ENCODE measurements at places on chromosomes 4 and X. TPM values are rescaled to one million over a fixed set of nuclear protein-coding genes. Genes with fewer than 3 reads are reported as not detected.

GRCh38 chr4:42151568-42152506 is 618 bp downstream of the BEND4 start:
- DNase-seq = no peak
- H3K36me3 ChIP-seq = no peaks in the 10 kb centered on the region
- H3K27ac ChIP-seq = no peak overlapping the region
- H3K27me3 ChIP-seq = peaks cover 64% of the 10 kb centered on the region
- H3K4me1 ChIP-seq = peaks cover 11% of the 10 kb centered on the region

DNA sequence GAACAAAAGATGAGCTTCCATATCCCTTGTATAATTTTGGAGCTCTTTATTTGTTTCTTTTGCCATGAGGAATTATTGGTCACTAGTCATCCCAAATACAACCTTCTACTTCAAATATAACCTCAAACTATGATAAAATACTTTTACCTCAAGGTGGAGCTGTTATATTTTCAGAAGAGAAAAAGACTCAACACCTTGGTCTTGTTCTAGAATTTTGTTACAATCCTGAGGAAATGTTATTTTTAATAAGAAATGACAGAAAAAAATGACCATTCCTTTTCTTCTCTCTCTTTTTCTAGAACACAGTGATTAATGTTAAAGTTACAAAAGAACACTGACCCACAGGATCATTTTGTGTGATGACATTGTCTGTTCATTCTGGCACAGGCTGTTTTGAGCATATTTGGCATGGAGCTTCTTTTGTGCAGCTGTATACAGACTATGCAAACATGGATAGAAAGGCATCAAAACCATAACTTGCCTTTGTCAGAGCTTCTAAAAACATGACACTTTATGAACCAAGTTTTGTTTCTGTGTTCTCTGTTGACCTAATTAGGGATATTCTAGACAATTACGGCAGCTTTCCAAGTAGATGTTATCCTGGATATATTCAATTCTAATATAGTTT is 159.6 kb upstream of the CTSO start:
- no peak for DNase-seq
- peak overlapping the region; percentile 1 for H3K27ac ChIP-seq
- H3K4me1 ChIP-seq = no peaks in the 10 kb centered on the region
- H3K36me3 ChIP-seq = no peaks in the 10 kb centered on the region
- no peaks in the 10 kb centered on the region for H3K27me3 ChIP-seq

PPP1R3F gene
- total RNA-seq = 28.4 TPM

GYPA gene
- total RNA-seq = not detected

DNA sequence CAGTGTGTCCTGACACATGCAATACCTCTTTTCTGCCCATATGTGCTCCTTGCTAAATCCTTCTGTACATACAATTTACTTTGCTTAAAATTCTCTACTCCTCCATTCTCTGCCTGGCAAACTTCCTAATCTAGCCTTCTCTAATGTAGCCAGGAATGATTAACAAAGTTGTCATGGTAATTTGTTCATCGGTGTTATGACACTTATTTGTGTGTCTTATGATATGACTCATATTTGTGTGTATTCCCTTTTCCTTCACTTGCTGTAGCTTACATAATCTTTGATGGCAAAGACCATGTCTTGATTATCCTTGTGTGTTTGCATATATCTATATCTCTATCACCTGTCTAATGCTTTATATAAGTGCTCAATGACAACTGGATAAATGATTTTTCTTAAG is 133.3 kb downstream of the COL25A1 start:
- no peaks in the 10 kb centered on the region for H3K4me1 ChIP-seq
- DNase-seq = no peak
- no peak overlapping the region for H3K27ac ChIP-seq
- H3K27me3 ChIP-seq = no peaks in the 10 kb centered on the region

DNA sequence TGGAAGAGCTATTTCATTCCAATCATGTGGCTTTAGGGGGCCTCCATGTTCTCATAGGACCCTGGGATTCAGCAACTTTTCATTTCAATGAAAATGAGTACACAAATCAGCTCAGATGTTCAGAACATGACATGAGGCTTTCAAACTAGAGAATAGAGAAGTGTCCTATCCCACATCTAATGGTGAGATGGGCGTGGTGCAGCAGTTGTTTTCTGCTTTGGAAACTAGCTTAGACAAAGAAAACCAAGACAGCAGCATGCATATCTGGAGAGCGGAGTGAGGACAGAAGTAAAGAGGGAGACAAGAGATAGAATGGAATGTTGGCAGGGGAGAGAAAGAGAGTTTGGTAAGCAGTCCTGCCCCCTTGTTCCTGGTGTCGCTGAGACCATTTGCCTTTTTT is 1009.1 kb upstream of the IGFBP7 start:
- H3K27ac ChIP-seq = no peak overlapping the region
- no peaks in the 10 kb centered on the region for H3K4me1 ChIP-seq
- no peak for DNase-seq
- H3K4me3 ChIP-seq = no peak overlapping the region
- H3K36me3 ChIP-seq = no peaks in the 10 kb centered on the region

DNA sequence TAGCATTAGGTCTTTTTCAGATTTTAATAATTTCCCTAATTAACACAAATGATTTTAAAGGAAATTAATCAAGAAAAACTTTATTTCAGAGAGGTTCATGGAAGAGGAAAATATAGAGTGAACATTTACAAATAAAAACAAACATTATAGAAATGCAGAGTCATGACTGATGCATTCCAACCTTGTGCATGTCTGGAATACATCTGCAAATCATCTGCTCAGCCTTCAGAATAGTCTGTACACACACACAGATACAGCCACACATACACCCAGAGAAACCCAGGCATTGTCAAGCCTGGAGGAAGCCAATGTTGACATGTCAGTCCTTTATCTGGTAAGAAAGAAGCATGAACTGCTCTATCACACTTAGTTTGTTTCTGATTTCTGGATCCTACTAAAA is 61.3 kb upstream of the NFKB1 start:
- H3K27me3 ChIP-seq = no peaks in the 10 kb centered on the region
- H3K36me3 ChIP-seq = no peaks in the 10 kb centered on the region
- no peak for DNase-seq
- H3K27ac ChIP-seq = no peak overlapping the region
- peaks cover 12% of the 10 kb centered on the region for H3K4me1 ChIP-seq

DNA sequence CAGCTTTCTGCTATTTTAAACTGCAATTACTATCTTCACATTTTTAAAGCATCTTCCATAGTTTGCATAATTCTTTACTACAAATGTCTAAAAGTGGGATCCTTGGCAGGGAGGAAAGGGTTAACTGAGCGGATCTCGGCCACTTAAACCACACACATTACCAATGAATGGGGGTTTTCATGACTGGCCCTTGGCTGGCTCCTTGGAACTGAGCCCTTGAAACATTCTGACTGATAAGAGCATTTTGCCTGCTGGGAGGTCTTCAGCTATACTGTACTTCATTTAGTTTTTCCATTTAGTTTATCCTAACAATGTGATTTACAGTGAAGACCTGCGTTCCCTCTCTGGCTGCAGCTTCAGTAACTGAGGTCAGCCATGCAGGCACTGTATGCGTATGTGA is 31.7 kb upstream of the MFAP3L start:
- no peak overlapping the region for H3K4me3 ChIP-seq
- no peak for DNase-seq
- no peaks in the 10 kb centered on the region for H3K4me1 ChIP-seq
- H3K36me3 ChIP-seq = peaks cover 6% of the 10 kb centered on the region

GPR50 gene
- not detected for total RNA-seq

UGT2A3 gene
- total RNA-seq = not detected

- no peak overlapping the region for H3K4me3 ChIP-seq
- H3K27ac ChIP-seq = no peak overlapping the region
- no peak for DNase-seq
Observed at GRCh38 chr4:10963958-10964703, 279.6 kb upstream of the CLNK start.

AFM gene
- total RNA-seq = not detected

UGT2B11 gene
- total RNA-seq = not detected

GRCh38 chrX:149825424-149825823 is 43.7 kb downstream of the MAGEA9 start:
- H3K36me3 ChIP-seq = no peaks in the 10 kb centered on the region
- no peak for DNase-seq

DNA sequence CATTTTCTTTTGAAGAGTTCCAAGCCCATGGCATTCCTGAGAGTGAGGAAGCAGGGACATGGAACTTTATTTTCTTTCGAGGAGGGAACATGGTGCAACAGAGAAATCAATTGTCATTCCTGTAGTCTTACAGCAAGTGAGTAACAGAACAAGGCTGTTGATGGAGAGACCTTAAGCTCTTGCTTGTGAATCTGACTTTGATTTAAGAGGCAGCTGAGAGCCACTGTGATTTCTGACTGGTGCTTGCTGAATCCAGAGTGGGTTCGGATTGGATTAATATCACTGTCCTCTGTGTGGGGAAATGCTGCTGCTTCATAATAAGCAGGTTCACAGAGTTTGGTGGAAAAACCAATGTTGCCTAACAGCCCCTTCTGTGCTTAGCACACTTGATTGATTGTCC is 4.7 kb upstream of the ATP1B4 start:
- H3K4me1 ChIP-seq = no peaks in the 10 kb centered on the region
- no peak overlapping the region for H3K4me3 ChIP-seq
- no peak for DNase-seq

DNA sequence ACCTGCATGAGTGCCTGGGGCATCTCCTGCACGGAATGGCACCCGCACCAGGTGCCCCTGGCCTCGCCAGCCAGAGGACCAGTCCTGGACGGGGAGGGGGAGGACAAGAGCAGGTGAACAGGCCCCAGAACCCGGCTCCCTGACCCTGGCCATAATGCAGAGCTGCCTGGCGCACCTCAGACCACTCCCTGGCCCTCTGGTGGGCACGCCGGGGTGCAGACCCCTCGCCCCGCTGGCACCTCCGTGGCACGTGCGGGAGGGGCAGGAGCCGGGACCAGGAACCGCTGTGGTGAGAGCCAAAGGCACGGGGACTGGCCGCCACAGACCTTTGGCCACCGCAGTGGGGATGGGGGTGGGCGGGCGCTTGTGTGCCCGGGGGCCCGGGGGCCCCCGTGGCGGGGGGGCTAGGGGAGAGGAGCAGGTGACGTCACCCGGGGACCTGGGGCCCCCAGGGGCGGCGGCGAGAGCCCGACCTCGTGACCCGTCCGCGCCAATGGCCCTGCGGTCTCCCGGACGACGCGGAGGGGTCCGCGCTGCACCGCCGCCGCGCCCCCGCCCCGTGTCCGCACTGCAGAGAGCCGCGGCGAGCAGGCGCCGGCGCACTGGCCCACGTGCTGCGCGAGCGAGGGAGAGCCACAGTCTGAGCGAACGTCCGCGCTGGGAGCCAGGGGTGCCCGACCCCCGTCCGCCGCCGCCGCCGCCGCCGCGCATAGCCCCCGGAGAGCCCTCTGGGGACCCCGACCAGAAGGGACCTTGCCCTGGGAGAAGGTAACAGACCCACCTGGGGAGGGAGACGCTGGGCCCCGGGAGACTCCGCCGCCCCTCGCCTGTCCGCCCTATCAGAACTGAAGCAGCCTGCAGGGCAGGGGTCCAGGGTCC is at the start of gene PNMA3:
PNMA3 (plus strand) TSS at position 600 of the 879 bp plus-strand sequence. CDS start 586 bp downstream, outside the sequence.
- no peaks in the 10 kb centered on the region for H3K36me3 ChIP-seq
- H3K4me1 ChIP-seq = no peaks in the 10 kb centered on the region
- DNase-seq = peak; percentile 24
- no peaks in the 10 kb centered on the region for H3K27me3 ChIP-seq
- H3K4me3 ChIP-seq = no peak within 1 kb of the TSS

- H3K4me3 ChIP-seq = no peak overlapping the region
- H3K4me1 ChIP-seq = no peaks in the 10 kb centered on the region
- no peaks in the 10 kb centered on the region for H3K36me3 ChIP-seq
- H3K27me3 ChIP-seq = no peaks in the 10 kb centered on the region
Observed at GRCh38 chr4:100977274-100977673, 370.1 kb downstream of the PPP3CA start.

- no peaks in the 10 kb centered on the region for H3K27me3 ChIP-seq
- no peak for DNase-seq
- H3K36me3 ChIP-seq = no peaks in the 10 kb centered on the region
- H3K4me1 ChIP-seq = no peaks in the 10 kb centered on the region
- H3K27ac ChIP-seq = no peak overlapping the region
Observed at GRCh38 chr4:10283761-10284160, 167.2 kb upstream of the WDR1 start.

GRCh38 chr4:36944232-36944631 is 300.3 kb upstream of the NWD2 start:
- no peaks in the 10 kb centered on the region for H3K27me3 ChIP-seq
- H3K4me3 ChIP-seq = no peak overlapping the region
- no peaks in the 10 kb centered on the region for H3K4me1 ChIP-seq
- no peak overlapping the region for H3K27ac ChIP-seq
- no peak for DNase-seq

- no peaks in the 10 kb centered on the region for H3K4me1 ChIP-seq
- no peaks in the 10 kb centered on the region for H3K27me3 ChIP-seq
- no peak for DNase-seq
Observed at GRCh38 chr4:25051534-25051933, 20.8 kb upstream of the LGI2 start.

- H3K36me3 ChIP-seq = no peaks in the 10 kb centered on the region
- DNase-seq = no peak
- H3K4me3 ChIP-seq = no peak overlapping the region
- peaks cover 5% of the 10 kb centered on the region for H3K4me1 ChIP-seq
- no peaks in the 10 kb centered on the region for H3K27me3 ChIP-seq
Observed at GRCh38 chr4:139844459-139845036, 178.9 kb downstream of the MGST2 start.

PPP1R2C gene
- not detected for total RNA-seq

SSX2B gene
- not detected for total RNA-seq

- H3K27ac ChIP-seq = no peak overlapping the region
- no peak for DNase-seq
- no peaks in the 10 kb centered on the region for H3K4me1 ChIP-seq
- no peak overlapping the region for H3K4me3 ChIP-seq
Observed at GRCh38 chrX:139508099-139508498, 22.4 kb upstream of the F9 start.

DNA sequence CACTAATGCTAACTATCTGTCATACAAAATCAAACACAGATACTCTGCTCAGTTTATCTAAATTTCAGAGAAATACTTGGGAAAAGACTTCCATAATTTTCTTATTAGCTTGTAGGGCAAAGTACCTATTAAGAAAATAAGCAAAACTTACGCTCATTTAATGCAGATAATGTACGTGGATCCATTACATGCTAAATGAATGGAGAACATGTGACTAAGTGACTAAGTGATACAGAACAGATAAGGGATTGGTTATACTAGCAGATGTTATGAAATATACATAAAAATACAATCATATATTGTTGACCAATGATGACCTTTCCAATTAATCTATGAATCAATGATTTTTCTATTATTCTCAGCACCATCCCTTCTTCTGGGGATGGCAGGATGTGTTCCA is 25.7 kb downstream of the EREG start:
- H3K27ac ChIP-seq = no peak overlapping the region
- H3K4me1 ChIP-seq = no peaks in the 10 kb centered on the region
- H3K36me3 ChIP-seq = no peaks in the 10 kb centered on the region
- H3K4me3 ChIP-seq = no peak overlapping the region
- no peaks in the 10 kb centered on the region for H3K27me3 ChIP-seq

CPZ gene
- not detected for total RNA-seq
